ENCODE measurements at places on chromosomes 11 and 22.

- no peak for DNase-seq
Observed at GRCh38 chr11:17368551-17368950, 17.0 kb downstream of the NCR3LG1 start.

- no peak for DNase-seq
Observed at GRCh38 chr11:8384199-8384821, 120.6 kb upstream of the LMO1 start.

DNA sequence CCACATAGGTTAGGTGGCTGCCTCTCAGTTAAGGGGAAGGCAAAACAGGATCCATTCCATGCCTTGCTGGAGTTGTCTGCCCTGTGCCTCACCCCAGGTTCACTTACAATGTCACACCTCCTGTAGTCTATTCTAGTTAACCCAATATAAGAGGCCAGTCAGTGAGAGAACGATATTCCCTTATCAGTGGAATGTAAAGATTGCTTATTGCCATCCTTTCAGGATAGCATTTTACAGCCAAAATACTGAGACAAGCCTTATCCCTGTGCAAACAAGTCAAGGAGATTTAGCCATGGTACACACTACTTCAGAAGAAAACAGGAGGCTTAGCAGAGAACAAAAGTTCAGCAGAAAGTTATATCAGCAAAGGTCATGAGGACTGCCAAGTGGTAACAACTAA is 5.5 kb downstream of the CYP2R1 start:
- no peak for DNase-seq

GRCh38 chr11:133694701-133695100 is 150.6 kb downstream of the SPATA19 start:
- DNase-seq = no peak

- no peak for DNase-seq
Observed at GRCh38 chr11:99177446-99177845, 156.7 kb downstream of the CNTN5 start.

DNA sequence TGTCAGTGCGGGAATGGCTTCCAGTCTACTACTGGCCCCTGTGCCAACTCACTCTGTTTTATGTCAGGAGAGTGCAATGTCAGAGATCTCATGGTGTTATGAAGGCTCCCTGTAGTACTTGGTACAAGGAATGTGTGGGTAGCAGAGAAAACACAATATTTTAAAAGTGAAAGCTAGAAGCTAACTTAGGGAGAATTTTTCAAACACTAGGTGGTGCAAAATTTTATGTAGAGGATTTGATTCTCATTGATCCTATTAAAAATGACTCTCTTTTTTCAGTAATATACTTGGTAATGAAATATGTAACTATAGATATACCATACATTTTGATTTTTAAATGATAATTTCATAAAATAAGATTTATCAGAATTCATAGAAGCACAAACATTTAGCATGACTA is 134.7 kb downstream of the JRKL start:
- DNase-seq = no peak

DNA sequence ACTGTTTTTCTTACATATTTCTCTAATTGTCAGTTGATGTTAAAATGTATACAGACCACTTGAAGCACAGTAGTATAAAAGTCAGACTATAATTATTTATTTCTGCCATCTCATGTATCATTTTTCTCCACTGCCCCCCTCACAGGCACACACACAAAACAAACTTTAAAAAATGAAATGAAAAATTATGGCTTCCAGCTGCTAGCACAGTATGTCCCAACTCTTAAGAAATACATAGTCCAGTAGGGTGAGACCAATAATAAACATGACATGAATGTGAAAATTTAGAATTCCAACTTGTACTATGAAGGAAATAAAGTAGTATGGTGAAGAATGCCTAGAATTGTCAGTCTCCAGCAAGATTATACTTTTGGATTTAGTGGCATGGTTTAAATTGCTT is 1247.9 kb downstream of the JRKL start:
- no peak for DNase-seq

- no peak for DNase-seq
Observed at GRCh38 chr22:21727159-21727558, 8.4 kb downstream of the YPEL1 start.

- no peak for DNase-seq
Observed at GRCh38 chr11:18471995-18472394, 16.3 kb downstream of the LDHAL6A start.

DNA sequence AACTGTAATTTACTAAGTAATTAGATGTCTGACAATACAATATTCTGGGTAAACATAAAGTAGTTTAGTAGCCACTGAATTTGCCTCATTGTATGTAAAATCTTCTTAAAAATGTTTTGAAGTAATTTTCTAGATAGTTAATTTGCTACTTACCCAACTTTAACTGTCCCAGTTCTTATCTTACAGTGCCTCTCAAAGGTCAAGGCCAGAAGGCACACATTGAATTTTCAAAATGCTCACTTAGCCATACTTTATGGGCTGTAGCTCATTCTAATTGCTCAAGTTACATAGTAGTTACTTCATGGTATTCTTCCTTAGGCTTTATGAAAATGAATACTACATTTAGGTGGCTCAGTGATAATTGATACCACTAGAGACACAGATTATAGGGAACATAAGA is 666.6 kb downstream of the CNTN5 start:
- DNase-seq = no peak

DNA sequence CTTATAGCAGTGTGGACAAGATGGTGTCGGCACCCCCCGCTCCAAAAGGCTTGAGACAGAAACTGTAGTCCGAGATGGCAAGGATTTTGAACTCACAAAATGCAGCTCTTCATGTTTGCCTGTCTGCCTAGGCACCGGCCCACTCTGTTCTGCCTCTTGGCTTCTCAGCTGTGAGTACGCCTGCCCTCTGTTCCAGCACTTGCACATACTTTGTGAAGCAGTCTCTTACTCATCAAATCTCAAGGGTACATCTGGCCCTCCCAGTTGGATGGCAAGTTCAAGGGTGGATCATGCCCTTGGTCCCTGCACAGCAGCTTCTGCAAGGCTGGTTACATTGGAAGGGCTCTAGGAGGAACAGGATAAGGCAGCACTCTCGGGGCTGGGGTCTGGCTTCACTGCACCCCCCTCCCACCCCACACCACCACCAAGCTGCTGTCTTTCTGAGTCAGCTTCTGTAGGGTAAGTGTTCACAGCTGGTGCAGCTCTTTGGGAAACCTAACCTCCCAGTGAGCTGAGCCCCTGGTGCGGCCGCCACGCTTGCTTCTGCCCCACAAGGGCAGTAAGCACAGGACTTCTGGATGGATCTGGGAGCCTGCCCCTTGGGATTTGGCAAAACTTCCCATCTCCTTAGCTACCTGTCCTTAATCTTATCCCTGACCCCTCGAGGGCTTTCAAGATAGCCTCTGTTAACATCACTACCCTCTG is 37.2 kb downstream of the FAM83F start:
- no peak for DNase-seq

DNA sequence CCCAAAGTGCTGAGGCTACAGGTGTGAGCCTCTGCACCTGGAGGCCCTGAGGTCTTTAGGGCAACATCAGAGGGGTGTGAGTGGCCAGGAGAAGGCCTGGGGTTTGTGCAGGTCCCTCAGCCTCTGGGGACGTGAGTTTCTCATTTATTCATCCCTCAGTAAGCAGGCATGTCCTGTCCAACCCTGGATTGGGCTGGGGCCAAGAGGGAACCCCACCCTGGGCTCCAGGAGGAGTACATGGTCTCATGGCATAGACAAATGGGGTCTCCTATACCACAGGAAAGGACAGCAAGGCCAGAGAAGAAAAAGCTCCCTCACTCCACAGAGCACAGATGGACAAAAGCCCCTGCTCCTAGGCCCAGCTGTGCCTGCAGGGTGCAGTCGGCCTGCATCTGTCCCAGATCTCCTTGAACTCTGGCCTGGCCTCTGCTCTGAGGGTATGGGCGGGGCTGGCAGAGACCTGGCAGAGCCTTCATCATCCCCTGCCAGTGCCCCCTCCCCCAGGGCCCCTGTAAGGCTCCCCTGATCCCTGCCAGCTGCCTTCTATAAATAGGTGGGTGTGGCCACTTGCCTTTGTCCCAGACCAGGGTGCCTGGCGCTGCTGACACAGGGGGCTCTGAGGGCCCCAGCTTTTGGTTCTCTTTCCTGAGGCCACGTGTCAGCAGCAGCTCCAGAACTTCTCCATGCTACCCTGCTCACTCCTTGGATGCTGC is 34.6 kb downstream of the A4GALT start:
- peak; percentile 84 for DNase-seq

GRCh38 chr22:46824980-46825544 is 62.6 kb downstream of the TBC1D22A start:
- no peak for DNase-seq

Data from muscle of leg (tissue), 16 donors.